Body of pancreas (tissue), 4 donors: ENCODE measurements at places on chromosomes 6 and 20. TPM values are rescaled to one million over a fixed set of nuclear protein-coding genes. Genes with fewer than 3 reads are reported as not detected.

CPNE5 gene
- total RNA-seq, result not detected

SRF gene
- total RNA-seq, result 30.7 TPM

TMC2 gene
- 0.26 TPM for total RNA-seq

FOXS1 gene
- total RNA-seq, result 3.0 TPM

PNLDC1 gene
- total RNA-seq, result 0.52 TPM

HLA-DQB1 gene
- total RNA-seq, result 1.6 TPM

FRK gene
- 7.9 TPM for total RNA-seq

SIGLEC1 gene
- 5.9 TPM for total RNA-seq

MRAP2 gene
- 3.6 TPM for total RNA-seq

CGAS gene
- total RNA-seq, result 3.1 TPM

VWA7 gene
- 6.3 TPM for total RNA-seq

HMGCLL1 gene
- total RNA-seq, result 1.8 TPM

WFDC10B gene
- not detected for total RNA-seq

MAP1LC3A gene
- total RNA-seq, result 37.6 TPM

CD24 gene
- total RNA-seq, result 292 TPM
